ENCODE measurements at places on chromosomes 12 and 14.

GRCh38 chr14:51651388-51652167 lies at the start of gene FRMD6:
FRMD6 (plus strand) TSS chr14:51651910; CDS start chr14:51689837, 37,927 bp downstream.
- peak; percentile 59 for DNase-seq

- peak; percentile 91 for DNase-seq
These were observed 4.1 kb upstream of the CCND2 start for GRCh38 chr12:4269279-4269991.

DNA sequence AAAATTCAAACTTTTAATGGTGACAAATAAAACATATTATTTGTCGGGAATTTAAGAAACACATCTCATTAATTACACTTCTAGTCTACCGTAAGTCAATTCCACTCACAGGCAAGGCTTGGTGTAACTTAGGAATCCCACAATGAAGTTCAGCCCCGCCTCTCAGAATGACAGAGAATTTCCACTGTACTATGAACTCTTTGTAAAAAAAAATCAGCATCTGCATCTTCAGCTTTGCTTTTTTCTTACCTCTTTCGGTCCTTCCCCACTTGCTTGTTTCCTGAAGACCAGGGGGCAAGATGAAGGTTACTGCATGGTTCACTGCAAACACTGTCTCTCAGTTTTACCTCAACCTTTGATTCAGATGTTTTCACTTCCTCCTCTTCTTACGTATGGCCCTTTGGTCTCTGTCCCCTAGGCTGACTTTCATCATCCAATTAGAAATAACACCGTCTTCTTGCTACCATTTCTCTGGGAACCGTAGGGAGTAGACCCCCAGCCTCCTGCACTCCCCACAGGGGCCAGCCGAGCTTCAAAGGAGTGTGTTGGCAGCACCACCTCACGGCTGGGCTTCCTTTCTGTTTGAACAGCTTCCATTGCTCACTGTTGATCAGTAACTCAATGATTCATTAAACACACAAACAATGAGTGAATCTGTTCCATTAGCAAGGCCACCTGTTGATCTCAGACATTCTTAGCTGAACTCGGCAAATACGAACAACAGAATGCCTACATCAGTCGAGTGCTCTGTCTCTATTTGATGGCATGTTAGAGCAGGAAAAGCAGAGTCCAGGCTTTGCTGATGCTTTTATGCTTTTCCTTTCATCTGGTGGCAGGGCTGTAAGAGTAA lies 343.0 kb downstream of the BMP4 start:
- no peak for DNase-seq

DNA sequence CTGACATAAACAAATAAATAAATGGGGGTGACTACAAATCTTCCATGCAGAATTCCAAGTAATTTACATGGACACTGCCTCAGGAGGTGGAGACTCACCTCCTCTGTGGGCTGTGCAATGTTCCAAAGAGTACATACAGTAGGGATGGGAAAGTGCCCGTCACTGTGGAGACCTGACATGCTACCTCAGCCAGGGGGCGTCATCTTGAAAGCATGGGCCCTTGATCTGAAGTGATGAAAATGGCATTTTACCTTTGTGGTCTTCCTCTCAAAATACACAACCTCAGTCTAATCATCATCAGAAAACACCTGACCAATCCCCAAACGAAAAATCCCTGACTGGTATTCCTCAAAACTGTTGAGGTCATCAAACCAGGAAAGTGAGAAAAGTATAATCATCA lies 48.4 kb downstream of the ANAPC7 start:
- no peak for DNase-seq

GRCh38 chr12:3366451-3367110 lies 124.4 kb upstream of the PRMT8 start:
- no peak for DNase-seq

- no peak for DNase-seq
These were observed 15.6 kb downstream of the AGAP2 start for GRCh38 chr12:57722716-57723629.

DNA sequence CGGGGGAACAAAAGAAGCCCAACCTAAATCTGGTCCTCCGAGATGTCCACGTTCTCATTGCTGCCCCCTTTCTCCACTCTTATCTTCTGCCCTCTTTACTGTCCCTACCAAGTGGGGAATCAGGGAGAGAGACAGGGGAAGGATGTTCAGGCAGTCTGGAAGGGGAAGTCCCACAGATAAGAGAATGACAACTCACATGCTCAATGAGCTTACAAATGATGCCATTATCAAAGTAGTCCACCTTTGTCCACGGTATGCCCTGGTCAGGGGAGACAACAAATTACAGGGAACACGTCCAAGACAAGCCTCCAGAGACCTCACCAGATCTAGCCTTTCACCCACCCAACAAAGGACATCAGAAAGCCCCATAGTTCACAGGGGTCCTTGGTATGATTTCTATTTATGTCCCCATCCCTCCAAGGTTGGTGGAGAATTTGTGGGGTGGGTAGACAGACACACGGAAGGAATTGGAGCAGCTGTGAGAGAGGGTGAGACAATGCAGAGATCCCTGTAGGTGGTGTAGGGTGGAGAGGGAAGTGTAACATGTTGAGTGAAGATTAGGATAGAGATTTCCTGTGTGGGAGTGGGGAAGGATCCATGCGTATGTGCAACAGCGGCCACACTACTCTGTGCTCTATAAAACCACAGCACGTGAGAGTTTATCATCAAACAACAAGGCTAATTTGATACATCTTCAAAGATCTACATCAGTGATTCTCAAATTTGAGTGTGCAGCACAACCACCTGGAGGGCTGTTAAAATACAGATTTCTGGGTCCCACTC lies 10.7 kb downstream of the MYO1A start:
- no peak for DNase-seq

- DNase-seq: no peak
These were observed 618.6 kb downstream of the AACS start for GRCh38 chr12:125683748-125684381.

DNA sequence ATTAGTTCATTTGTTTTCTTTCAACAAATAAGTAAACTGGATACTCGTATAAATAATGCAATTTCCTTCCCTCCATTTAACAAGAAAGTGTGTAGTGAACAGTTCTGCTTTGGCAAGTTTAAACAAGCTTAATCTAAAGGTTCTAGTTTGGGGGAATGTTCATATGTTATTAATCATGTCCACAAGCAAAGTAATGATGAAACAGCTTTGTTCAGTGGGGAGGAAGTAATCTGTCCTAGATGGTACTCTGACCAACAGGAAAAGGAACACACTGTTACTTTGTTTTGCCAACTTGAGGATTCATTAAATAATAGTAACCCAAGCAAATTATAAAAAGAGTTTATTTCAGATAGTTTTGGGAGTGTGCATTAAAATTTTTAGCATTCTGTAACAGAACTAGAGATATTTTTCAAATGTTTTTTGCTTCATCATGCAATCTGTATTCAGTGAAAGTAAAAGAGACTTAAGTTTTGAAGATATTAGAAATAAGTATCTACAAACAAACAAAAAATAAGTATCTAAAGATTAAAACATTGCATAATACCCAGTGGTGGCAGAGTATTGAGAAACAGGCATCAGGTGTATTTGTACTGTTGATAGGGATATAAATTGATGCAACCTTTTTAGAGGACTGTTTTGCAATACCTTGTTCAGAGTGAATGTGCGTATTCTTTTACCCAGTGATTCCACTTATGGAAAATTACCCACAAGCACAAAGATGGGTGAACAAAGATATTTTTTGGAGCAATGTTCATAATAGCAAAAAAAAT lies 61.1 kb downstream of the RAB35 start:
- no peak for DNase-seq

GRCh38 chr14:74080820-74081460 lies 3.3 kb downstream of the ALDH6A1 start:
- no peak for DNase-seq

GRCh38 chr12:47276621-47277309 lies 197.0 kb upstream of the AMIGO2 start:
- no peak for DNase-seq

DNA sequence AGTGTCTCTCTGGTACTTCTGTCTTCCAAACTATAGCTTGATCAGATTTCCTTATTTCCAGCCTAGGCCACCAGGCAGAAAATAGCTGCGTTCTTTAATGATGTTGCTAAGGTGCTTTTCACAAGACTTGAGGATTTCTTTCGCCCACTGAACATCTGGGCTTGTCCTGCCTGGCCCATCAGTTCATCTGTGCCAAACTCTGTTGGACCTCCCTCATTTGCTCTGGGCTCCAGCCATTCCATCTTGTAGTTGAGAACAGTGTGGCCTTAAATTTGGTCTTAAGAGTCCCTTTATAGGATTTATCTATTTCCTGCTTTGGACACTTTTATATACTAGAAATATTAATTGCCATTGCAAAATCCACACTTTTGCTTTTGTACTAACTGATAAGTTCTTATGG lies 109.6 kb downstream of the TTLL5 start:
- no peak for DNase-seq

DNA sequence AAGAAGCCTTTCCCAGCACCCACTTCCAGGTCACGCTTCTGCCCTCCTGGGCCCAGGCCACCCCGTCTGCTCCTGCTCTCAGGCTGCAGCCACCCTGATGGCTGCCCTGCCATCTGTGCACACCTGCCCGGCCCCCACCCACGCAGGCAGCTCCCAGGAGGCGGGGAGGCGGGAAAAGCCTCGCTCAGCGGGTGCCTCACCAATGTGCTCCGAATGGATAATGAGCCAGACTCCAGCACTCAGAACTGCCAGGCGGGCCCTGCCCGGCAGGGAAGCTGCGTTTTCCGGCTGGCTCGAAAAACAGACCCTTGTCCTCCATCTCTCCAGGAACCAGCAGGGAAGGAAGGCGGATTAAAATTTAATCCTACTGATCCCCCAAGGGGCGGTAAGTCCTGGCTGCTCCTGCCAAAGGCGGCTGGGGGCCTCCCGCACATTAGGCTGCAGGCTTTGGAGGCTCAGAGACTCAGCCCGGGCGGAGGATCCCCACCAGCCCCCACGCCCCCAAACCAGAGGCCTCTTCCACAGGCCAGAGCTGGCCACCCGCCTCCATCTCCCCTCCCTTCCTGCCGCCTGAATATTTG lies 104.0 kb downstream of the NCOR2 start:
- no peak for DNase-seq

DNA sequence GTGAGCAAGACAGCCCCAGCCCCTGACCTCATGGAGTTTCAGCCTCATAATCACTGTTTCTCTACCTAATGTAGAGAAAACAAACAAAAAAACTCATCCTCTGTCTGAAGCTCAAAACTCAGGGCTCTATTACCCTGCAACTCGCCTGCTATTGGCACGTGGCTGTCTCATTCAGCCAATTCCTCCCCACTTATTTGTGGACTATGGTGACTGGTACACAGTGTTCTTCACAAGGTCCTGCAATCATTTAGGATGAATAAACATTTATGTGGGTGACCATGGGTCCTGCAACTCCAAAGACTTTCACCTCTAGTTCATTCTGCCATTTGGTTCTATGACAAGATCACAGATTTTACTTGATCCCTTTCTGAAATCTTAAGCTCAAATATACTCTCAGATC lies 4.7 kb downstream of the PPP2R3C start:
- DNase-seq: no peak

DNA sequence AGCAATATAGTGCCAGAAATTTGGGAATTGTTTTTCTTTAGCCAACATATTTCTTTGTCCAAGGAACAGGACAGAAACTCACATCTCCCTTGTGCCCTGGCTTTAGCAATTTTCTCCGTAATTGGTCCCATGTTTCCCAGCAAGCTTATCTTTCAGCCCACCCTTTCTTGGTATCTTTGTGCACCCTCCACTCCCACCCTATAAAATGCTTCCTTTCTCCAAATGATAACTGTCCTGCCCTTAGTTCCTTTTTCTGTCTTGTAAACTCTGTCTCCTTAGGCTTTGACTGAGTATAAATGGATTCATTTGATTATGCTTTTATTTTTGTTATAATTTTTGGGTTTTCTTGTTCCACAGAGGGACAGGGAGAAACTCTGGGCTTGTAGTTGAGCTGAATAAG lies 442.8 kb downstream of the ATP23 start:
- DNase-seq: no peak

GRCh38 chr12:47376927-47377326 lies 297.2 kb upstream of the AMIGO2 start:
- DNase-seq: no peak

DNA sequence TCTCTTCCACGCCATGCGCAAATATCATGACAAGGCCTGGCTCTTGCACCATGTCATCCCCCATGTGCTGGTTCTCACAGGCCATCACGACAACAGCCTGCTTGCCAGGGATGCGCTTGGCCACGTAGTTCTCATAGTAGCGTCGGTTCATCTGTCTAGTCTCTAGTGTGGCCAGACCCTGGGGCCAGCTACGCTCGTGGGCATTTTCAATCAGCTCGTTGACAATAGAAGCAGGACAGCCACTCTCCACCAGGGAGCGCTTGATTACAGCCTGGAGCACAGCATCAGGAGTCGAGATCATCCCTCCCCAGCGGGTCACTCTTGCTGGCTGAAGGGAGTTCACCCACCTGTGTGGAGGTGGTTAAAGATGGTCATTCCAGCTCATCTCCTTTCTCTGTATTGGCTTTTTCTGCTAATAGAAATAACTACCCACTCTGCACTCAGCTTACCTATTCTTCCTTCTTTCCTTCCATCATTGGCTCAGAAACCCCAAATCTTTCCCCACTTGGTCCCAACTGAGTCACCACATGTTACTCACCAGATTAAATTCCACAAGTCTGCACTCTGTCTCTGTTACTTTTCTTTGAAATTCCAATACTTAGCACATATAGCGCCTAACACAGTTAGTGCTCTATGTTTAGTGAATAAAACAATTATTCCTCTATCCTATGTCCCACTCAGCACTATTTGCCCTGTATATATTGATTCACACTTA lies 15.1 kb downstream of the RNF41 start:
- DNase-seq: no peak

GRCh38 chr12:39275846-39276245 lies 167.1 kb downstream of the KIF21A start:
- DNase-seq: no peak

DNA sequence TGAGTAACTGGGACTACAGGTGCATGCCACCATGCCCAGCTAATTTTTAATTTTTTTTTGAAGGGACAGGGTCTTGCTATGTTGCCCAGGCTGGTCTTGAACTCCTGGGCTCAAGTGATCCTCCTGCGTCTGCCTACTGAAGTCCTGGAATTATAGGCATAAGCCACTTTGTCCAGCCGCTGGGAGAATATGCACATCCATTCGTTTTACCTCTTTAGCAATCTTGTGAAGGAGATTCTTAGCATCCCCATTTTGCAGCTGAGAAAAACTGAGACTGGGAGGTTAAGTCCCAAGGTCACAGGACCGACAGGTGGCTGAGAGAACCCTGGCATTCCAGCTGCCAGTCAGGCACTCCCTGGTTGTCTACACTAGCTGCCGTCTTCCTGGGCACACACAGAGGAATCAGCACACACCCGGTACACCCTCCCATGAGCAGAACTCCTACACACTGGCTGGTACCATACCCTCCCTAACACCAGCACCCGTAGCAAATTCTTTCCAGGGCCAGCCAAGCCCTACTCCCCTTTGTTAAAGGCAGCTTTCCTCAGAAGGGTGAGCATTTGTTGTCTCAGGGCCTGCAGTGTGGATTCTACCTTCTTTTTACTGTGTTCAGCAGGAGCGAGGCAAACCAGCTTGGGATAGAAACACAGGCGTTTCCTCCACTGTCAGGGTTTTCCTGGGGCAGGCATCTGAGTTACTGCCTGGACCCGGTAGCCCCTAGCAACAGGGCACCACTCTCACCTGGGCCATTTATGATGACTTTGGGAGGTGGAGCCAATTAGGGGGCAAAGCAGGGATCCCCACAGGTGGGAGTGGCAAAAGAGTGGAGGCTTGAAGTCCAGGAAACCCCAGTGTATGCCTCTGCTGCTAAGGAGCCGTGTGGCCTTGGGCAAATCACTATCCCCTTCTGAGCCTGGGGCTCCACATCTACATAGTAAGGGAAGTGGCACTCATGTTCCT lies 70.2 kb downstream of the IRF2BPL start:
- no peak for DNase-seq

Data from stimulated activated CD4-positive, alpha-beta T cell treated with anti-CD3 and anti-CD28 coated beads, TNF-alpha, amount 100 ng/mL, for 24 hours (primary cell).